ENCODE measurements at places on chromosomes 7 and 10.

- no peak for DNase-seq
Measured at GRCh38 chr7:151637781-151638261, 118.1 kb upstream of the RHEB start.

GRCh38 chr10:34526186-34526585 is 288.9 kb downstream of the PARD3 start:
- DNase-seq = no peak

DNA sequence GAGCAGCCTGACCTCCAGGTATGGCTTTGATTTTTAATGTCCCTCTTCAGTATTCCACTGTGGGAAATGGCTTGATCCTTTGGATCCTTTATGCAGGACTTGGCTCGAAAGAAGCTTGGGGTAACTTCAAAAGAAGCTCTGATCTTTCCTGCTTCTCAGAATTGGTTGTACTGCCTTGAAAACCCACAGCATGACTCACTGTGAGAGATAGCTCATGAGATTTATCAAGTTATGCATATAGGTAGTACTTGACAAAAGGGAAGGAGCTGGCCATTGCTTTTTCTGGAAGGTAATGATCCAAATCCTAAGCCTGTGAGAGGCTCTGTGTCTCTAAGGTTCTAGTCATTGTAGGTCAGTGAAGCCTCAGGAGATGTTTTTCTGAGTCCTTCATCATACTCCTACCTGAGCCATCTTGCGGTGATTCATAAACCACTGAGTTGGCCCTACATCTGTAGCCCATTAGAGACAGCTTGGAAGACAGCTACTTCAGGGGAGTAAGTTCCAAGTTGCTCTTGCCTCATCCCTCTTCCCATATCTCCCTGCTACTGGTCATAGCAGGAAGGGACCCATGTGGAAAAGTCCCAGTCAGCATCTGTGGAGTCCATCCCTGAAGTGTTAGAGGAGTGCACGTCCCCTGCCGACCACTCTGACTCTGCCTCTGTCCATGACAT is 36.7 kb upstream of the NFKB2 start:
- no peak for DNase-seq

- no peak for DNase-seq
Measured at GRCh38 chr7:30922596-30922995, 10.9 kb downstream of the AQP1 start.

- DNase-seq = no peak
Measured at GRCh38 chr10:57785546-57785945, 482.1 kb downstream of the IPMK start.

GRCh38 chr7:103803631-103804030 is 185.8 kb downstream of the RELN start:
- DNase-seq = no peak

DNA sequence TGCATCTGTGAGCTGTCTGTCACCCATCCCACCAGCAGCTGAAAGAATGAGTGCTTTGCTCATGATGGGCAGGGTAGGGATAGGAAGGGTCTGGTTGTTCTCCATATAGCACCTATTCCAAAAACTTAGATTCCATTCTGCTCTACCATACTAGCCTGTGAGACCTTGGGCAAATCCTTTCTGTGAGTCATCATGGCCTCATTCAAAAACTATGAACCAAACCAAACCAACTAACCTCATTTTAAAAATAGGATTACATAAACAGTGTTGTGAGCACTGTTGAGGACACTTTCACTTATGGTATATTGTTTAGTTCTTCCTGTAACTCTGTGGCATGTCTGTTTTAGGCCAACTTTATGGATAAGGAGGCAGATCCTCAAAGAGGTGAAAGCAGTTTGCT is 30.9 kb upstream of the STEAP4 start:
- DNase-seq = no peak

DNA sequence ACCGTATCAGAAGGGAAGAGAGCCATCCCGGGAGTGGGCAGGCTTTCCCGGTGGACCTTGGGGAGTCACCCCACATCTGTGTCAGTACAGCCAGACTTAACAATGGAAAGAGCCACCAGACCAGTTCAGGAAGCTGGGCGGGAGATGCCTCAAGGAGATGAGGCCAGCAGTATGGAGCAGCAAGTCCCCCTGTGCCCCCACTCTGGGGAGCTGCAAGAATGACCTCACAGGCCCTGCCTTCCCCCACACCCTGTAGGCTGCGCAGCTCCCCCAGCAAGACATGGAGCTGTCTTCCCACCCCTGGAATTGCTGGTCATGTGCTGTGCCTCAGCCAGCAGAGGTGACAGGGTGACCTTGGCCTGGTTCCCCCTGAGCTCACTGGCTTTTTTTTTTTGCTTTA is 76.8 kb upstream of the INSIG1 start:
- no peak for DNase-seq

DNA sequence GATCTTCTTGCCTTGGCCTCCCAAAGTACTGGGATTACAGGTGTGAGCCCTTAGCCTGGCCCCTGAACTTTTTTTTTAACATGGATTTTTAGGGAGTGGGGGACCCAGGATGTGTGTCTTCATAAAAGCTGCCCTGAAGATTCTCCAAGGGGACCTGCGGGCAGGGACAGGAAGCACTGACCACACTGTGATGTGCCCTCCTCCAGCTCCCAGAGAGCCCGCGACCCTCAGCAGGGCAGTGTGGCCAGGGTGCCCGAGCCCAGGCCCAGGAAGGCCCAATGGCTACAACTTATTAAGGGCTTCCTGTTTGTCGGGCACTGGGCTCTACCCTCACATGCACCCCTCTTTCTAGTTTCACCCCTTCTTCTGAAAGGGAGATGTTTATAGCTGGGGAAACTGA is 2.5 kb upstream of the RET start:
- DNase-seq = no peak

DNA sequence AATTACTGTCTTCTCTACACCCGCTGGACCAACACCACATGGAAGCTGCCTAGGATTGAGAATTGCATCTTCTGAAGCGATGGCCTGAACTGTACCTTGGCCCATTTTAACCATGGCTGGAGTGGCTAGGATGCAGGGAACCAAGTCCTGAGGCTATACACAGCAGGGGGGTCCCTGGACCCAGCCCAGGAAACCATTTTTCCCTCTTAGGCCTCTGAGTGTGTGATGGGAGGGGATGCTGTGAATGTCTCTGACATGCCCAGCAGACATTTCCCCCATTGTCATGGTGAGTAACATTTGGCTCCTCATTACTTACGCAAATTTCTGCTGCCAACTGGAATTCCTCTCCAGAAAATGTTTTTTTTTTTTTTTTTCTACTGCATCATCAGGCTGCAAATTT is 822.7 kb downstream of the PCDH15 start:
- no peak for DNase-seq

- peak; percentile 44 for DNase-seq
Measured at GRCh38 chr10:11515596-11516430, 95.6 kb downstream of the USP6NL start.

DNA sequence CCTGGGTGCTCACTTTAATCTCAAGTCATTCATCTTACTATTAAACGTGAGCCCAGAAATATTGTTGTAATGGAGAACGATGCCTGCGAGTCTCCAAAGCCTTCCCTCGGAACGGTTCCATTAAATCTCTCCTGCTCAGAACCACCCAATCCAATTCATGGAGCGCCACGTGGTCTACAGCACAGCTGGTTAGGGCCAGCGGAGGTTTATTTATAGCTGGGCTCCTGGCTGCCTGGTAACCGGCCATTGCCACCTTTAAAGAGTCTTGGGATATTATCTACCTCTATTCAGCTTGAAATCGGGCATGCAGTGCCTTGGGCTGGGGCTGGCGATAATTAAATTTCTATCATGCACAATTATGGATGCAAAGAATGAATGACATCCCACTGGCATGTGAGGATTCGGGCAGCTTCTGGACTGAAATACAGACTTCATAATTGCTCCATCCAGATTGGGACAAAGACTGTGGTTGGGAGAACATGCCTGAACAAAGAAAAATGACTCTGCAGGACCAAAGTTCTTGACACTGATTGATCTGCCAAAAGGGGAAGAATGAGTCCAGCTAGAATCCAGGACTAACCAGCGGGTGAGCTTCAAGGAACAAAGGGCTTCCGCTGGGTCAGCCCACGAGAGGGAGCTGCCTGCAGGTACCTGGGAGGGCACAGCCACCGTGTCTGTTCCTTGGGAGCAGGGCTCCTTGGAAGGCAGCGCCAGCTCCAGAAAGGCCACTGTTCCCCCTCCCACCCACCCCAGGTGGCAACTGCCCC is 7.3 kb downstream of the FAM20C start:
- DNase-seq = no peak

DNA sequence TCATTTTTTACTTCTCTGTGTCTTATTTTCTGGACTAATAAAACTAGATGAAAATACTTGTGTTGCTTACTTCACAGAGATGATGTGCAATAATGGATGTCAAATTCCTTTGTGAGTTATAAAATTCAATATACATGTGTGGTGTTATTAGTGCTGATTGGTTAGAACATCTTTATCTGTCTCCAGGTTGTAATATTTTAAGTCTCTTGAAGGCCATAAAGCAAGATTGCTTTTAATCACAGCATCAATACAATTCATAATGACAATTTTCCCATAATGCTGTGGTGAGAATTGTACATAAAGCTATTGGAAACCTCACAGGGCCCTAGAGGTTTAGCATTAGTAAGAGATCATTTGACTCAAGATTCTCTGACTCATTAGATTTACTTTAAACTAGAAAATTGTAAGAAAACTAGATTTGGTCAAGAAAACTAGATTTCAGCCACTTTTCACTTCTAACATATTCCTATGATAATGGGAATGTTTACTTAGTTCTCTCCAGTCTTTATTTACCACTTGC is 963.7 kb downstream of the REEP3 start:
- no peak for DNase-seq

- DNase-seq = no peak
Measured at GRCh38 chr10:110311357-110311949, 6.7 kb upstream of the SMNDC1 start.

GRCh38 chr10:109894516-109894915 is 28.8 kb downstream of the XPNPEP1 start:
- no peak for DNase-seq

DNA sequence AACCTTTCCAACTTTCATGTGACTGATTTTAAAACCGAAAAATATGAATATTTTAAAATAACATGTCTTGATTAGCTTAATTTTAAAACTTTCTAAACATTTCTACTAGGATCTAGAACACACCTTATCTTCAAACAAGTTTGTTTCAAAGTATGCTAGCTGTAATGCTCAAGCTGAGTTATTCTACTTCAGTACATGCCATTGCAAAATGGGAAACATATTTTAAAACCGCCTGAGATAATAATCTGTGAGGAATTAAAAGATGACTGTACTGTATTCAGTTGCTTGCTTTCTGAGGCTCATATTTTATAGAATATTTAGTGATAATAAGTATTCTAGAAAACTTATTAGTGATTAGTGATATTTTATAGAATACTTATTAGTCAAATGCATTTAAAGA is 99.6 kb downstream of the LMBR1 start:
- no peak for DNase-seq

DNA sequence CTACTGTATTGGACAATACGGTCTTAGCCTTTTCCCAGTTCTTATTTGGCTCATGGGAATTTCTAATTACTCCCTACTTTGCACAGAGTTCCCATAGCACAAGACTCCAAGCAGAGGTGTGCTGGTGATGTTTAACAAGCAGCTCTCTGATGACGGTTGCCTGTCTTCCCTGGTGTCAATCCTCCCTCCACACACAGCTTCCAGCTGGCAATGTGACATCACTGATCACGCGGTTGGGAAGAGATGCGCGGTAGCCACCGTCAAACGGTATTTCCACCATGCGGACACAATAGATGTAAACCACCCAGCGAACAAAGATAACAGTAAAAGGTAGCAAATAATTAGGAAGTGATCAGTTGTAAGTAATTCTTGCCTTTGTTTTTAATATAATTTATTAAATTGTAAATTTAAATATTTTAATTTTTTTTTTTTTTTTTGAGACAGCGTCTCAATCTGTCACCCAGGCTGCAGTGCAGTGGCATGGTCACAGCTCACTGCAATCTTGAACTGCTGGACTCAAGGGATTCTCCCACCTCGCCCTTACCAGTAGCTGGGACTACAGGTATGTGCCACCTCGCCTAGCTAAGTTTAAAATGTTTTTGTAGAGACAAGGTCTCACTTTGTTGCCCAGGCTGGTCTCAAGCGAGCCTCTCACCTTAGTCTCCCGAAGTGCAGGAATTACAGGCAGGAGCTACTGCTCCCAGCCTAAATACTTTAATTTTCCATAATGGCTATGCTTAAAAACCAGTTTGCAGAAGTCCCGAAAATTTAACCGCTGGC is 36.3 kb upstream of the IL15RA start:
- DNase-seq = no peak

- DNase-seq = no peak
Measured at GRCh38 chr10:6186894-6187256, 15.9 kb upstream of the PFKFB3 start.

GRCh38 chr7:2044311-2044882 is 188.3 kb downstream of the MAD1L1 start:
- DNase-seq = no peak

GRCh38 chr10:22837351-22837750 is 90.5 kb upstream of the ARMC3 start:
- no peak for DNase-seq

DNA sequence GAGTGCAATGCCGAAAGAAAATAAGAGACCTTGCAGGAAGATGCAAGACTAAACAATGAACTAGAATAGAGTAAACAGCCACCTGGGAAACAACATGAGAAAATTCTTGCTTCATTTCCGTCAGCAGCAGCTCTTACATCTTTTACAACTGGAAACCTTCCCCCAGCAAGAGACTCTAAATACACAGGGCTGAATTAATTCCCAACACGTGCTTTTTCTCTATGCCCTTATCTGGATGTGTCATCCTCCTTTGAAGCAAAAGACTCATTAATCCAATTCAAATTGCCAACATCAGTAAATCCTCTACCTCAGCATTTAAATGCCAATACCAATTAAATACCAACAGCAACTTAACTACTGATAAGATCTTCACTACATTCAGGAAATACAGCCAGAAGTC is 99.0 kb upstream of the PDE1C start:
- no peak for DNase-seq

DNA sequence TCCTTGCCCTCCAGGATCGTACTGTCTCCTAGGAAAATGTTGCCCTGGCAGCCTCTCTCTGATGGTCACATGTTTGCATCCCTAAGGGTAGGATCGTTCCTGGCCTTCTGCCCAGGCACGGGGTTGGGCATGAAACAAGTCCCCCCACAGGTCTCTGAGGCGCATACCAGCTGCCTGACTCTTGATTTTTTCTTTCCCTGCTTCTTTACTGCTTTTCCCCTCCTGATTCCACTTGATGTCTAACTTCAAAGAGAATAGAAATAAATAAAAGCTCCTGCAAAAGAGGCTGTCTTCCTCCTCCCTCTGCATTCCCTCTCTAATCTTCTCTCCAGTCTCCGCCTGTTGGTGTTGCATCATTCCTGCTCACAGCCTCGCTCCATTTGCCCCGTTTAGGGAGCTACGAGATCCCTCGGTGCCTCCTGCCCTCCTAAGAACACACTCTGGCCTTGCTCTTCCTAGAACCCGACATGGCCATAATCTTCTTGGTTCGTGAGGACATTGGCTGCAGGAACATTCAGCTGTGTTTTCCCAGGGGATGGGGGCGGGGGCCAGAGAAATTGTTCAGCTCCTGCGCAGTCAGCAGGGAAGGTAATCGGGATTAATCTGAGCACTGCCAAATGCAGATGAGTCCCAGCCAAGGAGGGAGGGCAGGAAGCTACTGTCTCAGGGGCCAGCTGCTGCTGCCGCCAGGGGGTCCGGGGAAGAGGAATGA is 26.0 kb downstream of the LEP start:
- no peak for DNase-seq

- peak; percentile 75 for DNase-seq
Measured at GRCh38 chr10:47264797-47265281, 35.2 kb upstream of the GDF10 start.

Data from stimulated activated naive CD8-positive, alpha-beta T cell treated with anti-CD3 and anti-CD28 coated beads, Interleukin-15, amount 100 ng/mL, for 72 hours (primary cell).